Fibroblast of mammary gland (primary cell): ENCODE measurements at places on chromosomes 2 and 18.

GRCh38 chr18:42028247-42028832 is 73.3 kb downstream of the PIK3C3 start:
- peak; percentile 48 for DNase-seq

DNA sequence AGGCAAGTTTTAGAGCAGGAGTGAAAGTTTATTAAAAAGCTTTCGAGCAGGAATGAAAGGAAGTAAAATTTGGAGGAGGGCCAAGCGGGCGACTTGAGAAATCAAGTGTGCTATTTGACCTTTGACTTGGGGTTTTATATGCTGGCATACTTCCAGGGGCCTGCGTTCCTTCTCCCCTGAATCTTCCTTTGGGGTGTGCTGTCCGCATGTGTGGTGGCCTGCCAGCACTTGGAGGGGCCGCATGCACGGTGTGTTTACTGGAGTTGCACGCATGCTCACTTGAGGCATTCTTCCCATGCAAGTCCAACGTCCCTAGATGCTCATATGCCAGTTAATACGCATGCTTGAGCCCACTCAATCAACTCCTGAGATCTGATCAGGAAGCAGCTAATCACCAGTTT is 78.3 kb upstream of the MAP4K4 start:
- DNase-seq: peak; percentile 35

- DNase-seq: no peak
Observed at GRCh38 chr2:100039291-100039980, 103.0 kb downstream of the AFF3 start.

DNA sequence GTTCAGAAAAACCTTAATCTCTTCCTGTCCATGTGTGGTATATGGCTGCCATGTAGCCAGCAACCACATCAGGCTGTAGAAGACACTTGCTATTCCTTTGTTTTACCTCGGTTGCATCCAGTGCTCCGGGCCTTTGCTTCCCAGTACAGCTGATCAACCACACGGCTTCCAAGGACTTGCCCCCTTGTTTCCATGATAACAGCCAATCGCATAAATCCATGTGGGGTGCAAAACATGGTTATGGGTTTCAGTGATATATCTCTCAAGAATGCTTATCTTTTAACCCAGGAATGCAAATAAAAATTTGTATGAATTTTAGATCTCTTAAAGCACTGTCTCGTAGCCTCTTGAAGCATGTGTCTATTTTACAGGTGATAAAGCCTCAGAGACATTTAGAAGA is 118.3 kb downstream of the MGAT5 start:
- DNase-seq: no peak

DNA sequence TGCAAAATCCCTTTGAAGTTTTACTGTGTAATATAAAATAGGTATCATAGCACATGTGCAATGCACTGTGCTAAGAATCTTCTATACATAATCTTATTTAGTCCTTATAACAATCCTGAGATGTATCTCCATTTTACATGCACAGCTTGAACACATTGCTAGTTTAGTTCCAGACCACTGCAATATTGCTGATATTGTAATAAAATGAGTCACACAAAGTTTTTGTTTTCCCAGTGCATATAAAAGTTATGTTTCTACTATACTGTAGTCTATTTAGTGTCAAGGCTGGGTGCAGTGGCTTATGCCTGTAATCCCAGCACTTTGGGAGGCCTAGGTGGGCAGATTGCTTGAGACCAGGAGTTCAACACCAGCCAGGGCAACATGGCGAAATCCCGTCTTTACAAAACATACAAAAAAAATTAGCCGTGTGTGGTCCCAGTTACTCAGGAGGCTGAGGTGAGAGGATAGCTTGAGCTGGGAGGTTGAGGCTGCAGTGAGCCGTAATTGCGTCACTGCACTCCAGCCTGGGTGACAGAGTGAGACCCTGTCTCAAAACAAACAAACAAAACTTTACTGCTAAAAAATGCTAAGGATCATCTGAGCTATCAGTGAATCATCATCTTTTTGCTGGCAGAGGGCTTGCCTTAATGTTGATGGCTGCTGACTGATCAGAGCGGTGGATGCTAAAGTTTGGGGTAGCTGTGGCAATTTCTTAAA is 1.7 kb upstream of the USP14 start:
- no peak for DNase-seq

GRCh38 chr2:40554665-40555294 is 102.9 kb upstream of the SLC8A1 start:
- peak; percentile 68 for DNase-seq

DNA sequence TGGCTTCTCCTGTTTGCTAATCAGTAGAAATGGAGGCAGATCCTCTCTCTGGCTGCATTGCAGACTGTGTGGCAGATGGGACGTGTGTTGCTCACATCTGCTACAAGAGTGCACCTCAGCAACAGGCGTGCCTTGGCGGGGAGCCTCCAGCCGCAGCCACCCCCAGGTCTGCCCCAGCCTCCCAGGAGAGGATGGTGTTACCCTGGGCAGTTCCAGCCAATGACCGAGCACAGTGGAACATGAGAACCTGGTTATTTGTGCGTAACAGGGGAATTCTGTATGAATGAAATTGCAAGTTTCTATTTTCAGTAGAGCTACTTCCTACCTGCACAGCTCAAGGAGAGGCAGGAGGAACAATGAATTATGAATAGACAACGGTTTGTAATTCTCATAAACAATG is 130.6 kb upstream of the CBLN2 start:
- peak; percentile 0 for DNase-seq

DNA sequence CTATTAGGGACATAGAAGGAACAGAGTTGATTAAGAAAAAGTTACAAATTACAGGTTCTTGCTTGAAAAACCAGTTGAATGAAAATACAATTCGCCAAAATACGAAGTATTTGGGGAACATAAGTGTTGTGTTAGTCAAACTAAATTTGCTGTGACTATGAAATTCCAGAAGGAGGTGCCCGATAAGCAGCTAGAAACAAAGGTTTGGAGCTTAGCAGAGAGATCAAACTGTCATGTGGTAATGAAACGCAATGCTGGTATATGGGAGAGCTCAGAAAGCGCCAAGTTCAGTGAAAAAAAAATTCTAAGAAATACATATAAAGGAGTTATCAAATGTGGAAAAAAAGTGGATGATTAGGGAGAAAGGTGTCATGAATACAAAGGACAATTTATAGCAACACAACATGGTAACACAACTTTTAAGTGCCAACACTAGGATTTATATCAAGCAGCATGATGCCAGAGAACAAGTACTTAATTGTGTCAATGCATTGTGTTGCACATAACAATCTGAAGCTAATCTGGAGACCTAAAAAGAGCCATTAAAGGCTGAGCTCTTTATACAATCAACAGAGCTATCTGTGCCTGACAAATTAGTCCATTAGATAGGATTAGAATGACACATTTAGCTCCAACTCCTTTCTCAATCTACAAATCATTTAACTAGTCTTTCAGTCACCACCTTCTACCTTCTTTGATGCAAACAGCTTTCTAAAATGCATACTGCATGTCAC is 31.2 kb downstream of the SMAD2 start:
- no peak for DNase-seq

DNA sequence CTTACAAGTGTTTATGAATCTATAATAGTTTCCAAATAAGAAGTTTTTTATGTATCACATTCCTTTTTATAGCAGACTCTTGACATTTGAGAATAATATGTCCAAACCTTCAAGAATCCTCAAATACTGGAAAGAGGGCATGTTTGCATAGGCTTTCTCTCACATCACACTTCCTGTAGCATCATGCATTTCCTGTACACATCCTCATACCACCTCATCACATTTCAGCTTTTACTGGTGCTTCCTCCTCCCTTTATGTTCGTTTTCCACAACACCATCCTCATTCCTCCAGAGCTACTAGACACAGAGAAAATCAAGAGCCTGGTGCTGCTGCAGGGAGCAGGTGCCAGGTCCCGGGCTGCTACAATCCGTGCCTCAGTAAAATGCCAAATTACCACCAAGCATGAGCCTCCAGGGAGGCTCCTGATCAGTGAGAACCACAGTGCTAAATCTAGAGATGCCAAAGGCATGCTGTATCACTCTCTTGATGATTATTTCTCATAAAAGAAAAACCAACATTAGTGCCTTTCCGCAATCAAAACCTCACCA is 137.7 kb upstream of the CYP1B1 start:
- DNase-seq: no peak

DNA sequence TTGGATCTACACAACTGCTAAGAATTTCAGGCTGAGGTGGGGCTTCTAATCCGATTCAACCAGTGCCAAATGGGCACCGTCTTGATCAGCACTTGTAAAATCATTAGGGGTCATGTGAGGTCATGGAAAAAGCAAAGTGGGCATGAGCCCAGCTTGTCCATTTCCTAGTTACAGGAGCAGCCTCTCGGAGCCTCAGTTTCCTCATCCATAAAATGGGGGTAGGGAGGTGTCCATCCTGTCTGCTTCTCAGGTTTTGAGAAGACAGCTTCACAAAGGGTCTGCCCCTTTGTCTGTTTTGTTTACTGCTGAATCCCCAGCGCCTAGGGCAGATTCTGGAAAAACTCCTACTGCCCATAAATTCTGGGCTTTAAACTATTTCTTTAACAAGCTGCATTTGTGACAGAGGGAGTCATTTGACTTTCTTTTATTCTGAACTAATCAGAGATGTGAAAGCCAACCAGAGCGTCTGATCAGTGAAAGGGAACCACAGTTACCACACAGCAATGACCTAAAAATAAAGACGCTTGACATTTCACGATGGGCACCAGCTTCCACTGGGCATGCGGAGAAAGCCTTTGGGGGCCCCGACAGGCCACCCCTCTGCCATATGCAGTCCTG is 38.9 kb downstream of the DNMT3A start:
- no peak for DNase-seq

GRCh38 chr2:23414106-23414505 is 29.1 kb downstream of the KLHL29 start:
- DNase-seq: no peak

DNA sequence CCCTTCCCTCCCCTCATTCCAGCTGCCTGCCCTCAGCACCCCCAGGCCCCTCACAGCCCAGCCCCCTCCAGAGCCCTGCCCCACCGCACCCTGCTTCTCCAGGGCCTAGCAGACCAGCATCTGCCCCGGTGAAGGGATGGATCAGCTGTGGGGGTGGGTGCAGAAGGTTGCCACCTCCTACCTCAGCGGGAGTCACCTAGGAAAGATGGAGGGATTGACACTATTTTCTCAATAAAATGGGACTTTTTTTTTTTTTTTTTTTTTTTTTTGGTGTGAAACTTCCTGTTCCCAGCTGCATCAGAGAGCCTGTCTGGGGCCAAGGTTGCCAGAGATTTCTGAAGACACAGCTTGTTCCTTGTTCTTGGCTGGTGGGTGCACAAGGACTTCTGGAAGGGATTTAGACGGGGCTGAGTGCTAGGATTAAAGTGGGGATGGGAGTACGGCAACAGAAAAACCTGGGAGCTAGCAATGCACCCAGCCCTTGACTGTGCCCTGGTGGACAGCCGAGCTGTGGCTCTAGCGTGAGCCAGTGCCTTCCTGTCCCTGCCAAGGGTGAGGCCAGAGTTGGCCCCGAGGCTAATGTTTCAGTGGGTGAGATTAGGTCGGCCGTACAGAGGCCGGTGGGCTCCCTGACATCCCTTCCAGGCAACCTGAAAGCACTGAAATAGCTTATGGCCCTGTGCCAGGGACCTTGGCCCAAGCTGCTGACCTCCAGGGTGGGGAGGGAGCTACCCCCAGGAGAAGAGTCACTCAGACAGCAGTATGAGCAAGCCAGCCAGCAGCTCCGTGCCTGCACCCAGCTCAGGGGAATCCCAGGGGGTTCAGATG is 4.6 kb downstream of the B3GNT7 start:
- DNase-seq: peak; percentile 3

DNA sequence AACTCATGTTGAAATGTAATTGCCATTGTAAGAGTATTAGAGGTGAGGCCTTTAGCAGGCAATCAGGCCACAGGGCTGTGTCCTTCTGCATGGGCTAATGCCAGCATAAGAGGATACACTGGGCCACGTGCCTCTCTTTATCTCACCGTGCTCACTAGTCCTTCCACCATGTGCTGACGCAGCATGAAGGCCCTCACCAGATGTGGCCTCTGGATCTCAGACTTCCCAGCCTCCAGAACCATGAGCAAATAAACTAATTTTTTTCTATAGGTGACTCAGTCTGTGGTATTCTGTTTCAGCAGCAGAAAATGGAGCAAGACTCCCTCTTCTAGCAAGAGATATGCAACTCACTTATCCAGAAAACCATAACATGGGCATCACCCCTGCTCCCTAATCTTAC is 149.7 kb upstream of the ZNF236 start:
- peak; percentile 84 for DNase-seq

DNA sequence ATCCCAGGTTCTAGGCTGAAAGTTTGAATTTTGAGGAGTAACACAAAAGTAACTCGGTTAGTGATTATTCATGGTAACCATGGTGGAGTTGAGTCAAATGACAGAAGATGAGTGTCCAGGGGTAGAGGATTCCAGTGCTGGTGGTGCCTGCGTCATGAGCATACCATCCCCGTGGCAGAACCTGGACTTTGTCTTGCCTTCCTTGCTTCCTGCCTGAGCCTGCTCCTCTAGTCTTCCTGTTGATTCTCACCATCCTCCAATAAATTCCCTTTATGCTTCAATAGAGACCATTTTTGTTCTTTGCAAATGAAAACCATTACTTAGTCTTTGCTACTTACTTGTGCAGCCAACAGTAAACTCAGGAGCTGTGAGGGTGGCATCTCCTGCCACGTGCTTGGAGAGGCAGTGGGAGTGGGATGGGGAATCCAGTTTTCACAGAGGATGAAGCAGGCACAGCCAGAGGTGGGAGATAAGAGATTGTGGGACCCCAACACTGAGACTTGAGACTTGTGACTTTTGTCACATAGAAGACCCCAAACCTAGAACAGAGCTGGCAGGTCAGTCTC is 4.1 kb upstream of the YES1 start:
- DNase-seq: no peak

GRCh38 chr2:240852671-240853314 is 15.8 kb upstream of the AGXT start:
- DNase-seq: no peak

DNA sequence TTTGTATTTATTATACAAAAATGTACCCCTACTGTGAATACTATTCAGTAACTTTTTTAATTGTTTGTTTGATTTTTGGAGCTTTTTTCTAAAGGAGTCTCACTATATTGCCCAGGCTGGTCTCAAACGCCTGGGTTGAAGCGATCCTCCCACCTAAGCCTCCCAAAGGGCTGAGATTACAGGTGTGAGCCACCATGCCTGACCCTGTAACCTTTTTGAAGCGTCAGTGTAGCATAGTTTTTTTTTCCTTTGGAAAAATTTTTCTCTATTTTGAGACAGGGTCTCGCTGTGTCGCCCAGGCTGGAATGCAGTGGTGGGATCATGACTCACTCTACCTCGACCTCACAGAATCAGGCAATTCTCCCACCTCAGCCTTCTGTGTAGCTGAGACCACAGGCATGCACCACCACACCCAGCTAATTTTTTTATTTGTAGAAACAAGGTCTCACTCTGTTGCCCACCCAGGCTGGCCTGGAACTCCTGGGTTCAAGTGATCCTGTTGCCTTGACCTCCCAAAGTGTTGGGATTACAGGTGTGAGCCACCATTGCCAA is 2.0 kb downstream of the GMCL1 start:
- DNase-seq: no peak

- DNase-seq: no peak
Observed at GRCh38 chr2:142300517-142300916, 169.7 kb upstream of the LRP1B start.

GRCh38 chr2:235358981-235359471 is 134.8 kb upstream of the AGAP1 start:
- DNase-seq: peak; percentile 53
